ENCODE measurements at places on chromosomes 2 and 18. TPM values are rescaled to one million over a fixed set of nuclear protein-coding genes. Genes with fewer than 3 reads are reported as not detected.

The SIX3 gene
- not detected for total RNA-seq

The RIT2 gene
- total RNA-seq = not detected

The TMEM200C gene
- total RNA-seq = not detected

The SERPINB8 gene
- 10.3 TPM for total RNA-seq

The CRYBA2 gene
- not detected for total RNA-seq

The PRKRA gene
- 71.5 TPM for total RNA-seq

DNA sequence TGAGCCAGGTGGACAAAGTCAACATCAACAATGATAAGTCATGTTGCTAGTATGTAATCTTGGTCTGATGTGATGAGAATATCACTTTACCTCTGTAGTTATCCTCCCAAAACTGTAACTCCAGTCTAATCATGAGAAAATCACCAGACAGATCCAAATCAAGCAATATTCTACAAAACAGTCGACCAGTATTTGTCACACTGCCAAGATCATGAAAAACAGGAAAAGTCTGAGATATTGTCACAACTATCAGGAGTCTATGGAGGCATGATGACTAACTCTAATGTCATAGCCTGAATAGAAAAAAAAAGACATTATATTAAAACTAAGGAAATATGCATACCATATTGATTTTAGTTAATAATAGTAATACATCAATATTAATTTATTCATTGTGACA, 1883.3 kb upstream of the CELF4 start:
- DNase-seq = no peak

- DNase-seq = no peak
Observed at GRCh38 chr2:146576339-146577111, 1268.3 kb upstream of the ACVR2A start.

DNA sequence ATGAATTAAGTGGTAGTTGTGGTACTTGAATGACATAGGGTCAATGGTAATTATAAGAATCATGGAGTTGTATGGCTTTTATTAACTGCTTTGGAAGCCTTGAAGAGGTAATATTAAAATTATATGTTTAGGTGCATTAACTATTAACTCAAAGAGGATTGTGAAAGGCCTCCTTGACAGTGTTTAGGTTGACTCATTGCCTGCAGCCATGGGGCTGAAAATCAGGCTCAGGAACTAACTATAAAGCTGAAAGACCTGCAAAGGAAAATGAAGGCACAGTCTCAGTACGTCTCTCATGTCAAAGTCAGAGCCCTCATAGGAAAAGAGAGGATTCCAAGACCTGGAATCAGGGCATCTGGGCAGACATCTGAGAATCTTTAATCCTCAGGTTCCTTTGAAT, 31.0 kb downstream of the CACNB4 start:
- DNase-seq = no peak

DNA sequence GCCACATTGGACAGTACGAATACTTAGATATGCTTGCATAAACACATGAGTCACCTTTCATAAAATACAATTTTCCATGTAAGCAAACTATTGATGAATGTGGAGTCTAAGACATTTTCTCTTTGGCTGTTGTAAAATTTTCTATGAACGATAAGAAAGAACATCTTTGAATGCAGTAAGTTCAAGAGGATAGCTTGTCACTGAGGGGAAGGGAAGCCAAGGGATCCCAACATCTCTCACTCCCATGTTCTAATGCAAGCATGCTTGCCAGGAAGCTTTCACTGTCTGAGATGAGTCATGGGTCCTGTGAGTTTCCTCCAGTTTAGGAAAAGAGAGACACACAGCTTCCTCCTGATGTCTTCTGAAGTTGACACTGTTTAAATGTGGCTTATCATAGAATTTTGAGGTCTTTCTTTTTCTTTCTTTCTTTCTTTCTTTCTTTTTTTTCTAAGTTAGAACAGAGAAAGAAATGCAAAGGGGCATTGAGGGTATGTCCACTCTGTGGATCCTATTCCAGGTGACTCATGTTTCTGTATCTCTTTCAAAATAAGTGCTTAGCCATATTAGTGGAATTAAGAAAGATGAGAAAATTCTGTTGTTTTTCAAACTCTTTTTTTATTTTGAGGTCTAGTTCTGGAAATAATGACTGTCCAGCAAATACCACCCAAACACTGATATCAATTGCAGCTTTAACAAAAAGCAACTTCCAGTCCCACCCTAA, 146.6 kb downstream of the RDH14 start:
- DNase-seq = no peak

DNA sequence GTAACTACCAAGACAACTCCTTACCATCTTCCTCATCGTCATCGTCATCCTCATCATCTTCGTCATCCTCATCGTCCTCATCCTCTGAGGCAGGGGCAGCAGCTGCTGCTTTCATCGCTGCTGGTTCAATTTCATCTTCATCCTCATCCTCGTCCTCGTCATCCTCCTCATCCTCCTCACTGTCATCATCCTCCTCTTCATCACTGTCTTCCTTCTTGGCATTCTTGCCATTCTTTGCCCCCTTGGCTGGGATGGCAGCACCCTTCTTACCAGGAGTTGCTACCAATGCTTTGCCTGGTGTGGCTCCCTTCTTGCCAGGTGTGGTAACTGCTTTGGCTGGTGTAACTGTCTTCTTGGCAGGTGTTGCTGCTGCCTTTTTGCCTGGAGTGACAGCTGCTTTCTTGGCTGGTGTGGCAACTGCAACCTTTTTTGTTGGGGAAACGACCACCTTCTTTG, 2.7 kb downstream of the NCL start:
- no peak for DNase-seq

DNA sequence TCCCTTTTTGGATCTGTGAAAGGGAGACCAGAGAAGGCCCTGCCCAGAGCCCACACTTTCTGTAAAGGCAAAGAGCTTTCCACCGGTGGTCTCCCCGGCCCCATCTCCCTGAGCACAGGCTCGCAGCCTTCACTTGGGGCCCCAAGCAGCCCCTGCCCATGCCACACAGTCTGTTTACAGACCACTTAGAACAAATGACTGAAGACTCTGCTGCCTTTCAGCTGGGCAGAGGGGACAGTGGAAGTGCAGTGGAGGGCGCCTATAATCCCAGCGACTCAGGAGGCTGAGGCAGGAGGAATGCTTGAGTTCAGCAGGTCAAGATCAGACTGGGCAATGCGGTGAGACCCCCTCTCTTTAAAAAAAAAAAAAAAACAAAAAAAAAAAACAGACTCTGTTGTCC, 28.9 kb downstream of the SERTAD2 start:
- no peak for DNase-seq

DNA sequence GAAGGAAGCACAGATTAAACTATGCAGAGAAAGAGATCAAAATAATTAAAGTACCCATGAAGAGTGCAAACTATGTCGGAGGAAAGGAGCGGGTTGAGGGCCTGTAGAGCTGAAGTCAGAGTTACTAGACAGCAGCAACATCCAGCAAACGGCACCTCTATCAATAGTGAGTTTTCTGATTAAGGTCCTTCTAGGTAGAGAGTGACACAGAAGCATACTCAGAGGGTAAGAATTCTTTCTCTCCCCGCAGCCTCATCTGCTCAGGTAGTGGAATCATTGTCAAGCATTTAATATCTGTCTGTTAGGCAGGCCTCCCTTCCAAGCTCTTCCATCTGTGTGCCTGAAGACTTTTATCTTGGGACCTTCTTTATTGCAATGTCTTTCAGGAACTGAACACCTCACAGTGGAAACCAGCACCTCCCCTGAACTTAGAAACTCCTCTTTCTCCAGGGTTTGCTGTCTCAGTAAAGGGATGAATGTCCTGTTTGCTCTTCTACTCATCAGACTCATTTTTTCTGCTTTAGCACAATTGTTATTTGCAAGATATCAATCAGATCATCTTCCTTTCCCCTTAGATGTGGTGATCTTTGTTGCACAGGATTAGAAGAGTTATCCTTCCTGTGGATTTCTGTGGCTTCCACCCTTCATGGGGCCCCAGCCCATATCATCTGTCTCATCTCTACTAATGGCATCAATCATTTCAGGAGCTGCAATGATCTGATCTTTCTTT, 28.8 kb downstream of the SP140 start:
- no peak for DNase-seq

- DNase-seq = no peak
Observed at GRCh38 chr2:25197336-25198208, 29.2 kb upstream of the POMC start.

- no peak for DNase-seq
Observed at GRCh38 chr18:44546954-44547353, 133.7 kb upstream of the SETBP1 start.

DNA sequence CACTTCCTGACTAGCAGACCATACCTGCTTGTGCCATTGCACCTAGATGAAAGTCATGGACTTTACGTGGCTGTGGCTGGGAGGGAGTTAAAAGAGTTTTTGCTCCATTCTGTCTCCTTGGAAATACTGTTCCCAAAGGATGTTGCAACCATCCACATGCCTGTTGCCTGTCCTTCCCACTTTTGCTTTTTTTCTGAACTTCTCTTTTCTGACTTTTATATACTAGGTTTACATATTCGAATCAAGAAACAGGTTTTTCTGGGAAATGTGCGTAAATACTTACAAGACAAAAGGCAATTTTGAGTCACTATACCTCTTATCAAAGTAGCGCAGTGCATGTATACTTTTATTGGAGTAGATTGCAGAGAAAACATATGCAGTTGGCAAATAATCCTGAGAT, 244.8 kb downstream of the PRKCE start:
- DNase-seq = no peak

- DNase-seq = no peak
Observed at GRCh38 chr2:36819095-36819711, 122.7 kb downstream of the VIT start.

GRCh38 chr2:43340945-43341356, 114.5 kb upstream of the ZFP36L2 start:
- no peak for DNase-seq

GRCh38 chr2:105498281-105498846, 99.5 kb upstream of the FHL2 start:
- DNase-seq = no peak

DNA sequence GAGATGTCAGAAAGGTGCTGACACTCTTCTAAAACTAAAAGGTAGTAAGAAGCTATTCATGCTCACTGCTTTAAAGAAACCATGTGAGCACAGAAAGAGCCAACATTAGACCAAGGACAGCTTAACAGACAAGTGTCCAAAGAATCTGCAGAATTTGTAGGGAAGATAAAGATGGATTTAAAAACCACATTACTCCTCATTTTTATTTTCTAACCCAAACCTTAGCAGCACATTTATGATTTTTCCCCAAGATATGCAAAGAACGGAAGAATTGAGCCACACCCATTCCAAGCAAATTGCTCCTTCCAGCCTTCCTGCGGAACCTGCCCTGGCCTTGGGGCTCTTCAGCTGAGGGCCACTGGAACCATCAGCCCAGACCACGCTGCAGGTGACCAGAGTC, 26.9 kb downstream of the MBP start:
- no peak for DNase-seq
